ENCODE measurements at places on chromosomes 2 and 18.
A peak's percentile ranks its signal among the peaks of the same experiment; 100 is the strongest.

GRCh38 chr2:168661863-168662256 is 140.6 kb upstream of the NOSTRIN start:
- DNase-seq = no peak

- DNase-seq = peak; percentile 36
These were observed at the start of gene RBMS1 for GRCh38 chr2:160493227-160494028. RBMS1 (minus strand) TSS chr2:160493807; CDS start chr2:160493363, 444 bp downstream.

DNA sequence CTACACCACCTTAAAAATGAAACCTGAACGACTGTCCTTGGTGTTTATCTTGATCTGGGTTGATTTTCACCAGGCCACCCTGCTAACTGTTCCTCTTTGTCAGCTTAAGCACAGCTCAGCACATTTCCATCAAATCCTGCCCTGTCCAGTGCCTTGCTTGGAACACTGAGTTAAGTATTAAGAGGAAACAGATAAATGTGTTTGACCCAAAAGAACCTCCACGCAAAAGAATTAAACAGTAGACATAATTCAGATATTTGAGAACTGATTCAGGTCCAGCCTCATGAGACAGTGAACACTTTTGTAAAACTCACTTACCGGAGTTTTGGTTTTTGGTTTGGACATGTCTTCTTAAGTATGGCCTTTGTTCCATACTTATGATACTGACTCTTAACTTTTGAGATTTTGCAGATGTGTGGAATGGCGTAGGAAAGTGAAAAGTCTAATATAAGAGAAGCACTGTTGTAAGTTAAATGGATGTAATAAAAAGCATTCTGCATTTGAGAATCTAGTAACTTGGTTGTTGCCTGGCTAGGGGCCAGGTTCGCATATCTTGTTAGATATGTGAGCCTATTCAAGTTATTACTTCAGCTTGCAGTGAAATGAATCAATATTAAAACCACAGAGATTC is 88.9 kb upstream of the SERPINE2 start:
- no peak for DNase-seq

GRCh38 chr2:28452534-28453081 is 43.3 kb upstream of the PLB1 start:
- DNase-seq = peak; percentile 65

- no peak for DNase-seq
These were observed 51.3 kb upstream of the ODC1 start for GRCh38 chr2:10499275-10499907.

GRCh38 chr2:226649871-226650660 is 149.6 kb downstream of the IRS1 start:
- peak; percentile 99 for DNase-seq

DNA sequence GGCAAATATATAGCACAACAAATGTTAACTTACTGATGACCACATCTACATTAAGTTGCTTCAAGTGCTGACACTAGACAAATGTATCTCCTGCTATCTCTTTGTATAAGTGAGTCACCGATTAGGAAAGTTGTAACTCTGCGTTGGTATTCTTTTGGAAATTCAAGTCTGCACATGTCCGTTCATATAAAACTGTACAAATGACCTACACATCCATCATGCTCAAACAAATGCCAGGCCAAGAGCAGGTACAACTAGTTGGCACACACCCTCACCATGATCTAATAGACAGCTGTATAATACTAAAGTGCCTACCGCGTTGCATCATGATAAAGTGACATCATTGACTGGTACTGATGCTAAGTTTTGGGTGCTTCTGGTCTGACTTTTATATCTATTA is 141.1 kb downstream of the RBMS1 start:
- DNase-seq = no peak

- DNase-seq = no peak
These were observed 129.4 kb upstream of the ITGA6 start for GRCh38 chr2:172297950-172298349.

DNA sequence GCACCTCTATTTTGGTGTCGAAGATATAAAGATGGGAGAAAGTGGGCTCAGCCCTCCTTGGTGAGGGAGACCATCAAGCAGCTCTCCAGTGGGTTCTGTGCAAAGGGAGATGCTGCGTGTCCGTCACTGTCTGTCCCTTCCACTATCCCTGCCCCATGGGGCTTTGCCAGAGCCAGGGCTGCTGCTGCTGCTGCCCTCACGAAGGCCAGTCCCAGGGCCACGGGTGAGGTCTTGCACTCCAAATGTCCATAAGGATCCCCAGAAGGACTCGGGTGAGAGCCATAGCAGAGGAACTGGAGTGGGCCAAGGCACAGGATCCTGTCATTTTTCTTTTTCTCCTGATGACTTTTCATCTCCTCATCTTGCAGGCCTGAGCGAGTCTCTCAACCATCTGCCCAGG is 3.7 kb upstream of the DIPK1C start:
- DNase-seq = no peak

GRCh38 chr2:119455066-119455718 is 23.5 kb downstream of the TMEM37 start:
- DNase-seq = peak; percentile 74

DNA sequence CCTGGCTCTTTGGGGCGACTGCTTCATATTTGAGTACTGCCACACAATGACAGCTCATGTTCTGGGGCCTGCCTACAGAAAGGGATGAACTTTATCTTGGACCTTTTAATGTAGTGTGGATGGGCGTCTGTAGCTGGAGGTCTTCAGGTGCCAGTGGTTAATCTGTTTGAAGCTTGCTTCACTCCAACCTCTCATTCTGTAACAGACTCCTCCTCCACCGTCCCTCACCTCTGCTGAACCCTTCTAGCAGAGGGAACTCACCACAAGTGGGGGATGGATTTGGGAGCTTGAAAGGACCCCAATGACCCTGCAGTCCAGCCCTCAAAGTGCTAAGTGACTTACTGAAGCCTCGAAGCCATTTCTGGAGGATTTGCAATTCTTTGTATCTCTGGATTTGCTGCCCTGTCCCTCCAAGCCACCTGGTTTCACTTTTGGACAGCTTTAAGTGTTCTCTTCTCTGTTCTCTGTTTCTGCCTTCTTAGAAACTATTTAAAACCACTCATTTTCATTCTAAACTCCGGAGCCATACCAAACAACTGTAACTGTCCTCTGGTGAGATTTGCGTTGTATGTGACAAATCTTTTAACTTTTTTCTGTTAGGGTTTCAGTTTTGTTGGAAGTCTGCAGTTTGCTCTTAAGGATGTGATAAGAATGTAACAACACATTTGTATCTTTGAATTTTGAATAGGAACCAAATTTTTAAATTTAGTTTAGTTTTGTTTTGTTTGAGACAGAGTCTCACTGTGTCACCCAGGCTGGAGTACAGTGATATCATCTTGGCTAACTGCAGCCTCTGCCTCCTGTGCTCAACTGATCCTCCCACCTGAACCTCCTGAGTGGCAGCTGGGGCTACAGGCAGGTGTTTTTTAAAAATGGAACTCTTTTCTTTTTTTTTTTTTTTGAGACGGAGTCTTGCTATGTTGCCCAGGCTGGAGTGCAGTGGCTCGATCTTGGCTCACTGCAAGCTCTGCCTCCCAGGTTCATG is 37.0 kb upstream of the CASP8 start:
- DNase-seq = no peak

- peak; percentile 56 for DNase-seq
These were observed 36.0 kb downstream of the SULT1C2 start for GRCh38 chr2:108324531-108325255.

DNA sequence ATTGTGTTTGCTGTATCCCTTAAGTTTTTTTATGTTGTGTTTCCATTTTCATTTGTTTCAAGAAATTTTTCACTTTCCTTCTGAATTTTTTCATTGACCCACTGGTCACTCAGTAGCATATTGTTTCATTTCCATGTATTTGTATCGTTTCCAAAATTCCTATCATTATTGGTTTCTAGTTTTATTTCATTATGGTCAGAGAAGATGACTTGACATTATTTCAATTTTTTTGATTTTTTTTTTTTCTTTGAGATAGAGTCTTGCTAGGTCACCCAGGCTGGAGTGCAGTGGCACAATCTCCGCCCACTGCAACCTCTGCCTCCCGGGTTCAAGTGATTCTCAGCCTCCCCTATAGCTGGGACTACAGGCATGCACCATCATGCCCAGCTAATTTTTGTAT is 11.3 kb upstream of the CAB39 start:
- DNase-seq = no peak

- DNase-seq = peak; percentile 67
These were observed 14.8 kb upstream of the COLEC12 start for GRCh38 chr18:515156-515815.

DNA sequence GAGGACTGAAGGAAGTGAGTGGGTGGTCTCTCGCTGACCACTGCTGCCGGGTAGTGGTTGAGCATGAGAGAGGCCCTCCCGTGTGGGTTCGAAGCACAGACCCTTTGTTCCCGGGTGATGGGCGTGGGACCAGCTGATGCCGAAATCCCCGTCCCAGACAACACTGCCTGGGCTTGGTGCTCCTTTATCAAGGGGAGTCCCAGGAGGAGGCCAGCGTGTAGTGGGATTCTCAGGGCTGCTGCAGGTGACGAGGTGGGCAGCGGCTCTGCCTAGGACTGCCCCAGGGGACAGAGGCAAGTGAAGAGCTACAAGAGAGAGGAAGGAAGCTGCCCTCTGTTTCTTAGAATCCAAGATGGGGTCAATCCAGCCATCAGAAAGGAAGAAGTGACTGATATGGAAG is 251.3 kb upstream of the PXDN start:
- DNase-seq = no peak

- peak; percentile 98 for DNase-seq
These were observed 95.8 kb downstream of the SPP2 start for GRCh38 chr2:234146087-234146826.

- peak; percentile 46 for DNase-seq
These were observed 61.4 kb downstream of the TGOLN2 start for GRCh38 chr2:85266146-85267041.

GRCh38 chr2:95301876-95302641 is 4.9 kb downstream of the KCNIP3 start:
- no peak for DNase-seq

- no peak for DNase-seq
These were observed 50.5 kb downstream of the SLC4A5 start for GRCh38 chr2:74292751-74293150.

DNA sequence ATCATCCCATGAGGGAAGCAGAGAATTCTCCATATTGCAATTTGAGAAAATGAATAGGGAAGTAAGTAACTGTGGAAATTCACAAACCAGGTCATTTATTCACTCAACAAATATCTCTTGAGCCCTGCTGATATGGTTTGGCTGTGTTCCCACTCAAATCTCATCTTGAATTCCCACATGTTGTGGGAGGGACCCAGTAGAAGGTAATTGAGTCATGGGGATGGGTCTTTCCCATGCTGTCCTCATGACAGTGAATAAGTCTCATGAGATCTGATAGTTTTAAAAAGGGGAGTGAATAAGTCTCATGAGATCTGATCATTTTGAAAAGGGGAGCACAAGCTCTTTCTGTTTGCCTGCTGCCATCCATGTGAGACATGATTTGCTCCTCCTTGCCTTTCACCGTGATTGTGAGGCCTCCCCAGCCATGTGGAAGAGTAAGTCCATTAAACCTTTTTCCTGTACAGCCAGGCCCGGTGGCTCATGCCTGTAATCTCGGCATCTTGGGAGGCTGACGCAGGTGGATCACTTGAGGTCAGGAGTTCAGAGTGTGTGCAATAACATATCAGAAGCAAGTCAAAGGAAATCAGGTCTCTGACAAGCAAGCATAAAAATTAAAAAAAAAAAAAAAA is 193.2 kb downstream of the NDUFA10 start:
- no peak for DNase-seq

DNA sequence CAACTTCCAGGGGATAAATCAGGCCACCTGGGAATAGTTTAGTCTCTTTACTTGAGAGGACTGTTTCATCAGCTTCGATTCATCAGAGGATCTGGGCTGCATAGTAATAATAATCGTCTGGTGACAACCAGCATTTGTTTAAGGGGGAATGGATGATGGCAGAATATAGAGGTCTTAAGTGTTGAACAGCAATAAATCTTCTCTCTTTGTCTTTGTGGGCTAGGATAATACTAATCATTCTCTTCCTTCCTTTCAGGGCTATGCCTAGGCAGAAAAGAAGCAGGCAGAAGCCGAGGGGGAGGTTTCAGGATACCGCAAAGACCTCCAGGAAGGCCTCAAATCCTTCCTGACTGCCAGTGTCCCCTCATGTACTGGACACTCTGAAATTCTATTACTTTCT is 150.4 kb upstream of the GAREM1 start:
- no peak for DNase-seq

- DNase-seq = no peak
These were observed 21.2 kb downstream of the TRIB2 start for GRCh38 chr2:12737738-12738485.

DNA sequence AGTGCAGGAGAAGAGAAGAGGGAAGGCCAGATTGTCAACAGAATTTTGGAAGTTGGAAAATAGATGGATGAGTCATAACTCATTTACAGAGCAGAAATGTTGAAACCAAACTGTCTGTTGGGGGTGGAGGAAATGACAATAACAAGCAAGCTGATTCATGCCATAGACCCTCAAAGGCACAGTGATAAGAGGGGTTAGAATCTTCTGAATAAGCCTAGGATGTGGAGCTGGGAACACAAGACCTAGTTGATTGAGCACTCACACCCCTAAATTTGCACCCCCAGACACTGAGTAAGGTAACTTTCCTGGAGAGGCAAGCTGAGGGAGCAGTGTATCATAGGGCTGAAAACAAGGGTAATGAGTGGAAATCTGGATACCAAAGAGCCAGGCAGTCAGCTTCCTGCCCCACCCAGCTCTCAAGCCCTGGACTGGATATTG is 141.4 kb downstream of the SCG2 start:
- peak; percentile 70 for DNase-seq

DNA sequence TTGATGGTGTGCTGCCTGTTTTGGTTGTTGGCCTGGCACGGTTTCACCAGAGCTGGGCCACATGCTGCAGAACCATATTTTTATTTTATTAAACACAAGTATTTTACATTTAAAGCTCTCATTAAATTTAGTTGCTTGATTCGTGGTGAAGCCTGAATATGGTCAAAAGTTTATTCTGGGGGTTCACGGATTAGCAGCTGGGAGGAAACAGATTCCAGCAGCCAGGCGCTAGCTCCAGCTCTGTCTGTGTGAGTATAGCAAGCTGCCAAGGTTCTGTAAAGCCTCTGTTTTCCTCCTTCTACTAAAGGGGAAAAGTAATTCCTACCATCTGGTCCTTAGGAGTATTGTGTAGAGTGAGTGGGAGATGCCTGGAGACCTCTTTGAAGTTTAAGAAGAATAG is 22.5 kb downstream of the GATA6 start:
- DNase-seq = no peak

GRCh38 chr18:9100796-9101195 is 1.7 kb upstream of the NDUFV2 start:
- no peak for DNase-seq

GRCh38 chr2:68404164-68404563 is 39.1 kb downstream of the PLEK start:
- DNase-seq = no peak

GRCh38 chr2:237126519-237127174 is 41.0 kb downstream of the COPS8 start:
- DNase-seq = no peak

GRCh38 chr2:238274152-238274865 is 14.1 kb downstream of the PER2 start:
- no peak for DNase-seq

DNA sequence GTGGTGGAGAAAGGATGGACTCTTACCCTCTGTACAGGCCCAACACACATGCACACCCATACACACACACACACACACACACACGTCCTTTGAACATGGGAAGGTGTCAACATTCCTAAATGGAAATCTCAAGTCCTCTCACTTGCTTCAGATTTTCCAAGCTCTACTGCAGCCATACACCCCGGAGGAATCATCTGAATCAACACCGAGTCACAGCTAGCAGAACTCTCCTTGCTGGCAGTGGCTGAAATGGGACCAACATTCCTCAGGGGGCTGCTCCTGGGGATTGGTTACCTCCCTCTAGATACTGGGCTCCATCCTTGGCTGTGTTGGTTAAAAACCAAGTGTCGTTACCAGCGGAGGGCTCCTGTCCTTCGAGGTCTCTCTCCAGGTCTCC is 112.7 kb downstream of the BCL11A start:
- no peak for DNase-seq
